ENCODE measurements at places on chromosomes 5 and 9. TPM values are rescaled to one million over a fixed set of nuclear protein-coding genes. Genes with fewer than 3 reads are reported as not detected.

DNA sequence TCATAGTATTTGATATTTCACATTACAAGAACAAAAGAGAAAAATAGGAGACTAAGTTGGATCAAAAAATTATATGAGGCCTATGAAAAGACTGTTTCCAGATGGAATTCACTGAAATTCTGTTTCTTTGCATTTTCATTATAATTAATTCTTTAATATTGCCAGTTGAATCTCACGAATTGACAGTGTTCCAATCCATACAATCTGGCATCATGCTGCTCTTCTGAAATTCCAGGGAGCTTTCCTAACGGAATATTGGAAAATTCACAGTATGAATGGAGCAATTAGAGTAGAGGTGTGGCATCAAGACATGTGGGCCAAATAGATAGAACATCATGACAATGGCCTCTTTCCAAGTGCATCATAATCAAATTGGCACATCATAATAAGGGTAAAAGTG, 1178.9 kb upstream of the WWC1 start:
- no peak overlapping the region for H3K27ac ChIP-seq
- H3K36me3 ChIP-seq: no peaks in the 10 kb centered on the region
- DNase-seq: no peak
- H3K4me1 ChIP-seq: no peaks in the 10 kb centered on the region
- no peaks in the 10 kb centered on the region for H3K27me3 ChIP-seq
- no peak overlapping the region for H3K4me3 ChIP-seq

DNA sequence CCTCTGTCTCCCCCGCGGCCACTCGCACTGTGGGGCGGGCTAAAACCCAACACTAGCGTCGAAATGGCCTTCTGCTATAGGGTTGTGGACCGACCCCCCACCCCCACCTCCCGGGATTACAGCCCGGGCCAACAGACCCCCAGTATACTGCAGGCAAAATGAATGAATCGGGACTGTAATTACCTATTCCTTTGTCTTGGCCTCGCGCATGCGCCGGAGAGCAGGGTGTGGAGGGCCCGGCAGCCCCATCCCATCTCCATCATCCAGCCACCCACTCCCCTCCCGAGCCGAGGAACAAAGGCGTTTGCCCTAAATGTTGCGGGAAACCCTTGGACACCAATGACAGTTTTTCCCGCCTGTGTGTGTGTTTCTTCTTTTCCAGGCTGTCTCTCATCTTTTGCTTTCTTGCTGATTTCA, 1.6 kb downstream of the BASP1 start:
- no peaks in the 10 kb centered on the region for H3K36me3 ChIP-seq
- DNase-seq: peak; percentile 69
- no peaks in the 10 kb centered on the region for H3K27me3 ChIP-seq
- H3K27ac ChIP-seq: peak overlapping the region; percentile 94

DNA sequence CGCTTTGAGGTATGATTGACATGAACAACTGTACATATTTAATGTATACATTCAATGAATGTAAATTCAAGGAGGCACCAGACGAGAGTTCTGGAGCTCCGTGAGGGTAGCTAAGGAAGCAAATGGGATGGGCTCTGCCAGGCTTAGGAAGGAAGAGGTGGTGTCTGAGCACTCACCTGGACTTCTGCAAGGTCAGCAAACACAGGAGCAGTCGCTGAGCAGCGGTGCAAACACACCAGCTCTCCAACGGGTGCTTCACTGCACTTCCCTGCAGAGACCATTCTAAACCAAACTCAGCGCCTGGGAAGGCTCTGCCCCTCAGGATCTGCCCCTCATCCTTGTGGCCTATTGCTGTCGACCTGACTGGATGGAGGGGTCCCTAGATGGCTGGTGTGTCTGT, 101.5 kb downstream of the COL23A1 start:
- H3K4me1 ChIP-seq: no peaks in the 10 kb centered on the region
- H3K27ac ChIP-seq: no peak overlapping the region
- no peak for DNase-seq
- no peaks in the 10 kb centered on the region for H3K36me3 ChIP-seq
- no peak overlapping the region for H3K4me3 ChIP-seq

DNA sequence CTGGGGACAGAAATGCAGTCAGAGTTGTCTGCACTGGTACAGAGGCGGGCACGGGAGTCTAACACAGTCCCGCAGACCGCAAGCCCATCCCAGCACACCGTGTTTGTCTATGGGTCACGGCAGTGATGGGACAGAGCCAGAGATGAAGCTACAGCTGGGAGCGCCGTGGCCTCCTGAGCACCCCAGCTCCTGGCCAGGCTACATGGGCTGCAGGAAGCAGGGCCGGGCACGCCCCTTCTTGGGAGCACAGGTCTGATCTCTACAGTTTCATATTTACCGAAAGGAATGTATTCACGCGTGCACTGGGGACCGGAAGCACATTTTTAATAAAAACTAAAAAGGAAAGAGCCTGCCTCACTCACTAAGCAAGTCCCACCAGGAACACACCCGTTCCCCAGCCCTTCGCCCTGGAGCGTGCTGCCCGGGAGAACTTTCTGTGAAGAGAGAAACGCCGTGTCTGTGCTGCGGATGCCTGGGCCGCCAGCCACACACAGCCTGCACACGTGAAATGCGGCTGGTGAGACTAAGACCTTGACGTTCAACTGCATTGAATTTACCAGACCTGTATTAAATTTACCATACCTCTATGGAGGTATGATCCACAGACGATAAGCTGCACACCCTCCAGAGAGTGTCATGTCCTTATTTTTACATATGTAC, 81.1 kb downstream of the VAV2 start:
- no peak overlapping the region for H3K27ac ChIP-seq
- no peaks in the 10 kb centered on the region for H3K36me3 ChIP-seq
- H3K4me3 ChIP-seq: no peak overlapping the region
- no peak for DNase-seq
- peaks cover 16% of the 10 kb centered on the region for H3K4me1 ChIP-seq
- H3K27me3 ChIP-seq: no peaks in the 10 kb centered on the region

Gene STK32A
- 2.3 TPM for total RNA-seq

Gene IL3
- 0.37 TPM for total RNA-seq
